ENCODE measurements at places on chromosomes 7 and 10.

GRCh38 chr10:23824822-23825221, 384.1 kb upstream of the KIAA1217 start:
- no peak for DNase-seq
- no peak overlapping the region for H3K27ac ChIP-seq
- no peaks in the 10 kb centered on the region for H3K36me3 ChIP-seq
- H3K4me3 ChIP-seq: no peak overlapping the region
- H3K4me1 ChIP-seq: no peaks in the 10 kb centered on the region

DNA sequence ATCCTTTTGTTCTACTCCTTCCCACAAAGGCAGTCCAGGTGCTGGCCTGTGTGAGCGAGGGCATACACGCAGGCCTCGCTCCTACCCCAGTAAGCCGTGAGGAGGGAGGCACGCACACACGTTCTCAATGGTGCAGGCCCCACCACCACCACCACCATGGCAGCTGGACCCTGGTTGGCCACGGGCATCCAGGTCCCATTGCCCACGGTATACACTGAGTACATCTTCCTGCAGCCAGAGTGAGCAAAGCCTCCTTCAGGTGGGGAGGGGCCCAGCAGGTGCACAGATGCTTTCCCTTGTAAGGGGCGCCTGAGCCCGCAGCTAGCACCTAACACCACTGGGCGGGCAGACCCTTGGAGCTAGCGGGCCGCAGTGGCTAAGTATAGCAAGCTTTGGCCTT, 373.3 kb upstream of the MKI67 start:
- no peaks in the 10 kb centered on the region for H3K36me3 ChIP-seq
- H3K27ac ChIP-seq: no peak overlapping the region

GRCh38 chr10:5891009-5891408, 966 bp downstream of the FBH1 start:
- peak overlapping the region; percentile 74 for H3K4me3 ChIP-seq
- peaks cover 4% of the 10 kb centered on the region for H3K4me1 ChIP-seq
- no peak overlapping the region for H3K27ac ChIP-seq
- H3K27me3 ChIP-seq: no peaks in the 10 kb centered on the region
- no peak for DNase-seq

- no peaks in the 10 kb centered on the region for H3K27me3 ChIP-seq
- no peak overlapping the region for H3K27ac ChIP-seq
- H3K4me1 ChIP-seq: no peaks in the 10 kb centered on the region
Measured at GRCh38 chr7:15753887-15754579, 67.5 kb upstream of the MEOX2 start.

GRCh38 chr7:127997226-127997922, 33.9 kb downstream of the LRRC4 start:
- H3K4me3 ChIP-seq: no peak overlapping the region
- no peaks in the 10 kb centered on the region for H3K27me3 ChIP-seq
- no peaks in the 10 kb centered on the region for H3K36me3 ChIP-seq
- DNase-seq: peak; percentile 73
- H3K27ac ChIP-seq: no peak overlapping the region

GRCh38 chr10:11035301-11035991, 17.8 kb downstream of the CELF2 start:
- peaks cover 7% of the 10 kb centered on the region for H3K4me1 ChIP-seq
- H3K4me3 ChIP-seq: no peak overlapping the region
- peak; percentile 88 for DNase-seq
- H3K36me3 ChIP-seq: no peaks in the 10 kb centered on the region
- H3K27ac ChIP-seq: peak overlapping the region; percentile 64

DNA sequence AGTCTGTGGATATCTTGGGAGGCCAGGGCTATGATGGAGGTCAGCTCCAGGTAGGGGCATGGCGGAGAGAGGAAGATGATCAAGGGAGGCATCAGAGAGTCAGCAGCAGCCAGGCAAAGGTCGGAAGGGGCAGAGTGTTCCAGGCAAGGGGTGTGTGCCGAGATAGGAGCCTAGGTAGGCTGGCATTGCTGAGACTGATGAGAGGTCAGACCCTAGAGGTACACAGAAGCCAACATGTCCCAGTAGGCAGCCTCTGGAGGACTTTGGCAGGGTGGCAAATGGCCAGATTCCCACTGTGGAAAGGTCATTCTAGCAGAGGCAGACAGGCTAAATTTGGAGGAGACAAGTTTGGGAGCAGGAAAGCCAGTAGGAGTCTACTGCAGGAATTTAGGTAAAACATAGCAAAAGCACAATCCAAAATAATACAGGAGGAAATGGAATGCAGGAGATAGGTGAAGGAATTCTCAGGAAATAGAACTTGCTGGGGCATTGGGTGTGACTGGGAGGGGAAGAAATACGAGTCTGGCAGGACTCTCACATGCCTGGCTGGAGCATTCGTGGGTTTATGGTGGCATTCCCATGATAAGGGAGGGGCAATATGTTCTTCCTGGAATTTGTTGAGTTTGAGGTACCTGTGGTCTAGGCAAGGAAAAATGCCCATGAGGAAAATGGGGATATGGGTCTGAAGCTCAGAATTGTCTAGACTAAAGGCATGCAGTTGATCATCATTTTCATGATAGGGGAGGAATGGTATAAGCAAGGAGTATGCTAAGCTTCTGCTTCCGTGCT, 25.7 kb downstream of the TMEM176A start:
- H3K36me3 ChIP-seq: no peaks in the 10 kb centered on the region
- H3K27ac ChIP-seq: no peak overlapping the region
- no peak overlapping the region for H3K4me3 ChIP-seq
- no peaks in the 10 kb centered on the region for H3K27me3 ChIP-seq
- no peaks in the 10 kb centered on the region for H3K4me1 ChIP-seq
- no peak for DNase-seq

DNA sequence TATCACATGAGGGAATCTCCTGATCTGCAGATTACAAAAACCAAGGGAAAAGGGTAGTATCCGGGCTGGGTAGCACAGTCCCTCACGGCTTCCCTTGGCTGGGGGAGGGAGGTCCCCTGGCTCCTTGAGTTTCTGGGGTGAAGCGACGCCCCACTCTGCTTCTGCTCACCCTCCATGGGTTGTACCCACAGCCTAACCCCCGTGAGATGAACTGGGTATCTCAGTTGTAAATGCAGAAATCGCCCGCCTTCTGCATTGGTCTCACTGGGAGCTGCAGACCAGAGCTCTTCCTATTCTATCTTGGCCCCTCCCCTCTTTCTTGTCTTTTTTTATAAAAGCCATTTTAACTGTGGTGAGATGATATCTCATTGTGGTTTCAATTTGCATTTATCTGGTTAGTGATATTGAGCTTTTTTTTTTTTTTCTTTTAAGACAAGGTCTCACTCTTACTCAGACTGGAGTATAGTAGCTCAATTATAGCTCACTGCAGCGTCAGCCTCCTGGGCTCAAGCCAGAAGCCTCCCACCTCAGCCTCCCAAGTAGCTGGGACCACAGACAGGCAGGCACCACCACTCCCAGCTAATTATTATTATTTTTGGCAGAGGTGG, 87.8 kb downstream of the ABCC2 start:
- no peak overlapping the region for H3K4me3 ChIP-seq
- no peaks in the 10 kb centered on the region for H3K27me3 ChIP-seq
- H3K27ac ChIP-seq: no peak overlapping the region
- no peaks in the 10 kb centered on the region for H3K4me1 ChIP-seq
- H3K36me3 ChIP-seq: no peaks in the 10 kb centered on the region

Data from mesendoderm (in vitro differentiated cells).